ENCODE measurements at places on chromosomes 5 and 9.

- no peak for DNase-seq
Measured at GRCh38 chr9:72042928-72043327, 17.5 kb downstream of the C9orf57 start.

DNA sequence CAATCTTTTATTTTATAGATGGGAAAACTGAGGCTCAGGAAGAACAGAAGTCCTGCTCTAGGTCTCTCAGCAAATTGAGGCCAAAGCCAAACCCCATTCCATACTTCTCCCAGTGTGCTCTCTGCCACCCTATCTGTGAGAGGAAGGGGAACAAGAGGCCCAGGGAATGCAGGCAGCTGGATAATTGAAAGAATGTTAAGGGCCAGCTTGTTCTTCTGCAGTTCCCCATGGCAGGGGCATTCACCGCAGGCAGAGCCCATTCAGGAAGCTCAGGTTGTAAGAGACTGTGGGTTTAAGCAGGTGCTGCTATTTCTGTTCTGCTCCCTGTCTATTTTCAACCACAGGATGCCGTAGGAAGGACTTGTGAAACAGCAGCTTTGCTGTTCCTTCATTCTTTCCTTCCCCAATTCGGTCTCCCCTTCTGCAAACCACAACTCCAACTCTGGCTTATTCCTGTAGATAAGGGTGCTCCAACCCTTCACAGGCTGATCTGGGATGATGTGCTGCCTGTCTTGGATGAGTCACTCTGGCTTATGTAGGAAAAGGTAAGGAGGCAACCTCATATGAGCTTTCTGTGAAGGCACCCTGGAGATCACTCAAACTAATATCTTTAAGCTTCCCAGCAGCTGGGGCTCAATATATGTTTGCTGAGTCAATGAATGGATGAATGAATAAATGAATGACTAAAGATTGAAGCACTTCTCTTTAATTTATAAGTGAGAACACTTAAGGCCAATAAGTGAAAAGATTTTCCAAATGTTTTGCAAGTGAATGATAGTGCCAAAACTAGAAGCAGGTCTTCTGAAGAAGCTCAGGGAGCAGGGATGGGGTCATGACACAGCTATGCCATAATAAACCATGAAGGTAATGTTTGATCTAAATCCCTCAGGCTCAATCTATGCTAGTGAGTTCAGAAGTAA is 377.6 kb downstream of the BRINP1 start:
- DNase-seq = no peak

DNA sequence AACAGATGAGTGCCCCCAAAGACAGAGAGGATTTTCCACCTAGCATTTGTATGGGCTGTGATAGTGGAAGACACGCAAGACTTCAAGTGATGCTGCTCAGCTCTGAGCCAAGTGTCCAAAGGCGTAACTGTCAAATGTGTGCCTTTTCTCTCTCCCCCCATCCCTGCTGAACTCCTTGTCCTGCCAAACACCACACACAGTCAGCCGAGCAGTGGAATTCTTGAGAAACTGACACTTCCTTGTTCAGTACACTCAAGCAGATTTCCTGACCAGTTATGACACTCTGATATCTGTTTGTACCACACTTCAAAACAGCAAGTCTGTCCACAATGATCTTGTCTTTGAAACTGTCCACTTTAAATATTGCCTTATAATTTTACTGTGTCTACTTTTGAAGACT is 166.4 kb downstream of the PIK3R1 start:
- no peak for DNase-seq

GRCh38 chr5:3509290-3509689 is 86.3 kb upstream of the IRX1 start:
- no peak for DNase-seq

DNA sequence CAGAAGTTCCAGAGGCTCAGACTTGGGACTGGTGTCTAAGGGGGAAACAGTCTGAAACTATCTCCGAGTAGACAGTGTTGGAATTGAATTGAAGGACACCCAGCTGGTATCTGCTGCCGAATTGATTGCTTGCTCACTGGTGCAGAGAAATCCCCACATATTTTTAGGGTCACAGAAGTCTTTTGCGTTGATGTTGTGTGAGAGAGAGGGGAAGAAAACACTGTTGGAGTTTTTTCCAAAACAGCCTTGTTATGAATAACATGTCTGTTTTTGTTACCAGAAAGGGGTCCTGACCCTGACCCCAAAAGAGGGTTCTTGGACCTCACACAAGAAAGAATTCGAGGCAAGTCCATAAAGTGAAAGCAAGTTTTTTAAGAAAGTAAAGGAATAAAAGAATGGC is 81.3 kb downstream of the ALDH7A1 start:
- DNase-seq = no peak

DNA sequence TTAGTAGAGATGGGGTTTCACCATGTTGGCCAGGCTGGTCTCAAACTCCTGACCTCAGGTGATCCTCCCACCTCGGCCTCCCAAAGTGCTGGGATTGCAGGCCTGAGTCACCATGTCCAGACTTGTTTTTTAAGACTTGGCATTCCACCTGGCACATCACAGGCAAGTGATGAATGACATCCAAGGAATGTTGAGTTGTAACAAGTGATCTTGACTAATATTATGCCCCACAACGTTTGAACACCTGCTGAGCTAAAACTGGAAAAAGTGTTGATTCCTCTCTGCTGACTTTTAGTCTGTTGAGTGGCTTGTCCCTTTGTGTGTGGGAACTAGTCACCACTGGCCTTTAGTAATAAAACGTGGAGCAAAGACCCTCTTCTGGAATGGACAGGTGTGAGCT is 54.6 kb downstream of the SUB1 start:
- no peak for DNase-seq

- no peak for DNase-seq
Measured at GRCh38 chr5:62974623-62975022, 396.0 kb downstream of the LRRC70 start.

DNA sequence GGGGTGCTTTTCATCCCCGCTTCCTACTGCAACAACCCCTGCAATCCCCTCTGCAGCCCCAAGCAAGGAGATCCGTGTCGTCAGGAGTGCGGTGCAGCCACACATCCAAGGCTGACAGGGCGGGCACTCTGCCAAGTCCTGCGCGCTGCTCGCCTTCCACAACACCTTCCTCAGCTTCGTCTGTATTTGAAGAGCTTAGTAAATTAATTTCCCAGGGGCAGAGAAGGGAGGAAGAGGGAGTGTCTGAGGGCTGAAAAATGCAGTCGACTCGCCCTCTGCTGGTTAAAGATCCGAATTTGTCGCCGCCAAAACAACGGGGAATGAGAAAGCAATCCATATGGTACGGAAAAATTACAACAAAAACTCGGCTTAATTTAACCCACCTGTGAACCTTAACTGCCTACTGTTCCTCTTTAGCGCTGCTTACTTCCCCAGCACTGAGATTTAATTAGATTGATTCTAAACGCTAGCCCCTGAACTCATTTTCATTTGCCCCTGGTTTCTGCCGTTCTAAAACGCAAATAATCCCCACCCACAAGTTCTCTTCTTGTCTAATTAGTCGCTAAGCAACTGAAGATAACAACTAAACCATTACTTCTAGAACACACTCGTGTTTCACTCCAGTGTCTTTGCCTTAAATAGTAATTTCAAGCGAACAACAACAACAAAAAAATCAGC is 10.9 kb upstream of the PCDHB1 start:
- DNase-seq = no peak

DNA sequence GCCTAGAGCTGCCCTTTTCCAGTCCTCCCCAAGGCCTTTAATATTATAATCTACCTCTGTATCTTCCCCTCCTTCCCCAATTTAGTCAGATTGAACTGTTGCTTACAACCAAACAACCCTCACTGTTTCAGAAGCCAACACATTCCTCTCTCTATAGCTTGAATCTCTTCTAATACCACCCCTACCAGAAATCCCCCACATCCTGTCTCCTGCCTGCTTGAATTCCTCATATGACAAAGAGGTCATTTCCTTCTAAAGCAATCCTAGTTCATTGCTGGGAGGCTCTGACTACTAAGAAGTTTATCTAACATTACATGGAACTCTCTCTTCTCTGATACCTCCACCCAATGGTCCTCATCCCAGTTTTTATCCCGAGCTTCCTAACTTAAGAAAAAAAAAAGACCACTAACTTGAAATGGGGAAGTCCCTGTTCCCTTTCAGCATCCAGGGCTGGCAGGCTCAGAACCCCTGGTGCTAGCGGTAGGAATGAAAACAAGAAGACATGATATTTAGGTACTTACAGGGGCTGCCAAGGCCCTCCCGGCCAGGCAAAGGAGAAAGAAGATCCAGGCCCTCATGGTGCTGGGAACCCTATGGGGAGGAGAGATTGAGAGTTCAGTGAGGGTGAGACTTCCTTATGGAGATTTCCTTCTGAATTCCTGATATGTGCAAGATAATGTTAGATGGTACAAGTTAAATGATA is 11.0 kb downstream of the SPARC start:
- no peak for DNase-seq

DNA sequence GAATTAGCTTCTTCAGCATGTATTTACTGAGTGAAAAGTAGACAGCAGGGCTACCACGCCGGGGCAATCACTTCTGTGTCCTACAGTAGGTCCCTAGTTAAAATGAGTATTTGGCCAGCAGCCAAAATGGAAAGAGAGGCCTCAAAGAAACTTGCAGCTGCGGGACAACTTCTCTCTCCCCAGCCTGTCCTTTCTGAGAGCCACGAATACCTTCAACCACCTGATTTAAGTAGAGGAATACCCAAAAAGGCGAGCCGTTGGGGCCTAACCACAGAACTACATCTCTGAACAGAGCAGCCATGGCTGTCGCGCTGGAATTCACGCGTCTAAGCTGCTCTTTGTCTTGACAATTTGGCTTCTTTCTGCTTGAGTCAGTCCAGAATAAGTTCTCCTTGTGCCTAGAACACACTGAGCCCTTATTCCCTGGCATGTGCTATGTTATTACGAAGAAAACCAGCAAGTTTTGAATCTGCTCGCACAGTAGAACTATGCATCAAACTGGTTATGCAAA is 43.8 kb upstream of the GOLPH3 start:
- no peak for DNase-seq

DNA sequence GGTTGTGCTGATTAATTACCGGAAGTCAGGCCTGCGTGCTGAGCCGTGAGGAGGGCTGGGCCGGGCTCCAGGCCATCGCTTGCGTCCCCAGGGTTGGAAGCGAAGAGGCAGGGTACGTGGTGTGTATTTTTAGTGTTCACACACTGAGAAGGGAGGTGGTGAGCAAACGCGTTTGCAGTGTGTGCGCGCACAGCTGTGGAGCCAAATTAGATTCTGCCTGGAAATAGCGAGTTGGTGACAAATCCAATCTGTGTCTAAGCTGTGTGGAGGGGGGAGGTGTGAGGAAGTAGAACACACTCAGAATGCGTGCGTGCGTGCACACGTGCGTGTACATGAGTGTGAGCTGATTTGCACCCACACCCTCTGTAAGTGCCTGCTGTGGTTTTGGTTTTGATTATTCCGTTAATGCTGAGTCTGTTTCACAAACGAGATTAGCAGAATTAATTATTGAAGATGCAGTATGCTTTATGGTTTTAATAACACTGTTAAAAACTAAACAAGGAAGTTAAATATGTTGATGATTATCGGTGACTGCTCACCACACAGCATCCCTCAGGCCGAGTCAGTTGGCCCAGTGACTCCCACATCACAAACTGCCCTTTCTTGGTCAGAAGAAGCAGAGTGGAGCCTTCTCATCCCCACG is 111.8 kb upstream of the FCN2 start:
- no peak for DNase-seq

- no peak for DNase-seq
Measured at GRCh38 chr5:38479315-38479904, 77.0 kb downstream of the LIFR start.

DNA sequence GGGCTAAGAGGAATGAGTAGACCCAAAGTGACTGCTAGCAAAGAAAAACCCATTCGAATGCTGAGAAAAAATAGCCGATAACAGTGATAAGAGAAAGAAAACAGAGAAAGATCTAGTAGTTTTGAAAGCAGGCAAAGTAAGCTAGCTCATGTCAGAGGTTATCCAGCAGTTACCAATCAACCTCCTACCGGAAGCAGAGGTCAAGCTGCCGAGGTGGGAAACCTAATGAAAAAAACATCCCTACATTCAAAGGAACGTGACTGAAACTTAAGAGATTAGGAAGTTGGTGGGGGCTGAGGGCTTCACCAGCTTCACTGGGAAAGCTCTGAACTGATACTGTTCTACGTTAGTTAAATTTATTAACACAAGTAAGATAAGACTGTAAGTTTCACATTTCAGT is 32.6 kb downstream of the SSBP2 start:
- no peak for DNase-seq

DNA sequence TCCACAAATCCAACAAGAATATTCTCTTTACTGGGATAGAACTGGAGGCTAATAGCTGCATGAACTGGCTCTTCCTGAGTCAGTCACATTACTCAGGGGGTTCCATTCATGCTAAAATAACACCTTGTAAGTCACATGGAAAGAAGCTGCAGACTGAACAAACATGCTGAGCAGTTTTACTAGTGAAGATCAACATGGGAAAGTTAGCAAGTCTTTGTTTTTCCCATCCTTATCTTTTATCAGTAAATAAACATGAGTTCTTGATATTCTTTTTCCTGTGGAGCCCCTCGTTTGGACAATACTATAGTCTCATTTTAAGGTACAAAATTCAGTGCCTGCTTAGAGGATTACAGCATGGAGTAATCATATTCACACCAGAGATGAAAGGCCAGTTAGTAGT is 43.7 kb upstream of the TEK start:
- no peak for DNase-seq

DNA sequence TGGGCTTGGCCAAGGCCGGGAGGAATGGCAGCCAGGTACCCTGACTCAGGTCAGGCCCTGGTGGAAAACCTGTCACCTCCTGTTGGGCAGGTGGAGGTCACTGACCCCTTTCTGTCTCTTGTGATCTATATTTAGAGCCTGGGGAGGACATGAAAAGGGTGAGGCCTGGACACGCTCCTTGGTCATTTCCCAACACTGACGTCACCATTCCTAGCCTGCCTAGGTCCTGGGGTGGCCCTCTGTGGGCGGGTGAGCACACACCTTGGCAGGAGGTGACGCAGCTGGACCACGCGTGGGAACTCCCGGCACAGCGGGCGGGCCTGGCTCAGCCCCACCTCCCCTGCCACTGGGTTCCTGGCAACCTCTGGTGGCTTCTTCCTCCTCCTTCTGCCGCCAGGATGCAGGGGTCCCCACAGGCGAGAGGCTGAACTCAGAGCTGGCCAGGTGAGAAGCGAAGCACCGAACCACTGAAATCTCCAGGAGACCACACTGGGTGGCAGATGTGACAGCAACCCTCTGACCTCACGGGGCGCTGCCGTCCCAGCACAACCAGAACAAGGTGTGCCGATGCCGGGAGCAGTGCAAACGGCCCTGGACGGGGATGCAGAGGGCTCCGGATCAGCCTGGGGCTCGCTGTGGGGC is 6.4 kb upstream of the RALGDS start:
- DNase-seq = no peak

DNA sequence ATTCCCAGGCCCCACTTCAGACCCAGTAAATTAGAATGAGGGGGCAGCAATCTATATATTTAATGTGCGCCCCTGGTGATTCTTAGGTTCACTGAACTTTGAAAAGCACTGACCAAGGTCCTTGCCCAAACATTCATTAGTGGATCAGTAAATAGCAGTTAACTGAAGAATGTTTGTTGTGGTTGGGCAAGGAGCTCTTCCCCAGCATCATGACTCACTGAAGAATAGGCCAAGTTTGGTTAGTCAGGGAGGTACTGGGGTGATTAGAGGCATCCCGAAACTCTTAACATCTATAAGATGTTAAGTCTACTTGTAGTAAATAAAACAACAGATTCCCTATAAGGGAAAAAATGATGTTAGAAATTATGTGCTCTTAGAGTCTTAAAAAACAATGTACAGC is 833 bp upstream of the MROH2B start:
- DNase-seq = no peak

GRCh38 chr5:29252390-29252789 is 1941.1 kb upstream of the CDH6 start:
- DNase-seq = no peak

All from mesenteric fat pad (tissue), 1 donor.